ENCODE measurements at places on chromosomes 7 and 10.

DNA sequence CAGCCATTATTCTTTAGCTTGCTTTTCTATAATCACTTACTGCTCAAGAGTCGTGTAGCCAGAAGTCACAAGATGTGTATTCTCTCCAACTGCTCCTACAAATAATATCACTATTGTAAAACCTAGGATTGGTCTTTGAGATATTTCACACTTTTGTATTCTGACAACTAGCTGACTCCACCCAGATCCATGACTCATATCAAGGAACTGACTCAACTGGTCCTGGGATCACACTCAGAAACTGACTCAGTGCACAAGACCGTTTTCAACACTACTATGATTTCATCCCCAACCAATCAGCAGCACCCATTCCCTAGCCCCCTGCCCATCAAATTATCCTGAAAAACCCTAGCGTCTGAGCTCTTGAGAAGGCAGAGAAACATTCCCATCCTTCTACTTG, 56.5 kb upstream of the ORC5 start:
- no peak for DNase-seq

GRCh38 chr7:102415685-102416225, 17.6 kb upstream of the ORAI2 start:
- no peak for DNase-seq

DNA sequence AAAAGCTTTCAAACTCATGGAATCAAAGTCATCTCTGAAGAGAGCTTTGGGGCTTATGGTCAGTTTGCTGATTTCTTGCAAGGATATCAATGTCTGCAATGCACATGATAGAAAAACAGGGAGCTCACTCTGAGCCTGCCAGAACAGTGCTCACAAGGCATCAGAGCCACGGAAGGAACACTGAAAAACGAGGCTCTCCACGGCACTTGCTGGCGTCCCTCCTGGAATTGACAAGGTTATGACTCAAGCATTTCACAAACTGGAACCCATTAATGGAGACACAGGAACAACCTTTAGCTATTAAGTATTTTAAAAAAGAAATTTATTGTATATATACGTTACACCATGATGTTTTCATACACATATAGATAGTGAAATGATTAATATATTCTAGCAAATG, 266.3 kb downstream of the KCND2 start:
- no peak for DNase-seq

- DNase-seq: no peak
Observed at GRCh38 chr10:113704637-113705343, 25.1 kb downstream of the CASP7 start.

DNA sequence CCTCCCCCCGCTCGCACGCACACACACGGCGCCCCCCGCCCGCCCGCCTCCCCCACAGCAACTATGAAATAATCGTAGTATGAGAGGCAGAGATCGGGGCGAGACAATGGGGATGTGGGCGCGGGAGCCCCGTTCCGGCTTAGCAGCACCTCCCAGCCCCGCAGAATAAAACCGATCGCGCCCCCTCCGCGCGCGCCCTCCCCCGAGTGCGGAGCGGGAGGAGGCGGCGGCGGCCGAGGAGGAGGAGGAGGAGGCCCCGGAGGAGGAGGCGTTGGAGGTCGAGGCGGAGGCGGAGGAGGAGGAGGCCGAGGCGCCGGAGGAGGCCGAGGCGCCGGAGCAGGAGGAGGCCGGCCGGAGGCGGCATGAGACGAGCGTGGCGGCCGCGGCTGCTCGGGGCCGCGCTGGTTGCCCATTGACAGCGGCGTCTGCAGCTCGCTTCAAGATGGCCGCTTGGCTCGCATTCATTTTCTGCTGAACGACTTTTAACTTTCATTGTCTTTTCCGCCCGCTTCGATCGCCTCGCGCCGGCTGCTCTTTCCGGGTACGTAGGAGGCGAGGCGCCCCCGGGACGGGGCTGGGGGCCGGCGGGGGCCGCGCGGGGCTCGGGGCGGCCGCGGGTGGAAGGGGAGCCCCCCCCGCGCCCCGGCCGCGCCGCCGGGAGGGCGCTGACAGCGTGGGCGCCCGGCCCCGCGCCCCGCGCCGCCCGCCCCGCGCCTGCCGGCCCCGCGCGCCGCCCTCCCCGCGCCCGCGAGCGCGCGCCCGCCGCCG, 441 bp downstream of the BMI1 start:
- DNase-seq: no peak

GRCh38 chr10:131889755-131890154, 11.1 kb upstream of the PPP2R2D start:
- DNase-seq: no peak

DNA sequence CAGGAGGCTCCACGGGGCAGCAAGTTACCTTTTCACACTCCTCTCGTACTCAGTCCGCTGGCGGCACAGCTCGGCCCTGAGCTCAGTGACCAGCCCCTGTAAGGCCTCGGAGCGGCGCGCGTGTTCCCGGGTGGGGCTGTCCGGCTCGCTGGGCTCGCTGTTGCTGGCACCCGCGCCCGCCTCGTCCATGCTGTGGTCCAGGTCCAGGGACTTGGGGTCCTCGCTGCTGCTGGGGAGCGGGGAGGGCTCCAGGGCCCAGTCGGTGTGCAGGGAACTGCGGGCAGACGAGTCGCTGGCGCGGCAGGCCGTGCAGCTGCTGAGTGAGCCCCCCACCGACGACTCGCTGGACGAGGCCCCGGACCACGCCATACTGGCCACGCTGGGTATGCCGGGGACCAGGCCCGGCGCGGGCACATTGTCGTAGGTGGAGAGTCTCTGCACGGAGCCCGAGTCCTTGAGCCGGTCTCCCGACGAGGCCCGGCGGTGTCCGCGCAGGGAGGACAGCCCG, 143.8 kb downstream of the MAPK8 start:
- DNase-seq: peak; percentile 60

DNA sequence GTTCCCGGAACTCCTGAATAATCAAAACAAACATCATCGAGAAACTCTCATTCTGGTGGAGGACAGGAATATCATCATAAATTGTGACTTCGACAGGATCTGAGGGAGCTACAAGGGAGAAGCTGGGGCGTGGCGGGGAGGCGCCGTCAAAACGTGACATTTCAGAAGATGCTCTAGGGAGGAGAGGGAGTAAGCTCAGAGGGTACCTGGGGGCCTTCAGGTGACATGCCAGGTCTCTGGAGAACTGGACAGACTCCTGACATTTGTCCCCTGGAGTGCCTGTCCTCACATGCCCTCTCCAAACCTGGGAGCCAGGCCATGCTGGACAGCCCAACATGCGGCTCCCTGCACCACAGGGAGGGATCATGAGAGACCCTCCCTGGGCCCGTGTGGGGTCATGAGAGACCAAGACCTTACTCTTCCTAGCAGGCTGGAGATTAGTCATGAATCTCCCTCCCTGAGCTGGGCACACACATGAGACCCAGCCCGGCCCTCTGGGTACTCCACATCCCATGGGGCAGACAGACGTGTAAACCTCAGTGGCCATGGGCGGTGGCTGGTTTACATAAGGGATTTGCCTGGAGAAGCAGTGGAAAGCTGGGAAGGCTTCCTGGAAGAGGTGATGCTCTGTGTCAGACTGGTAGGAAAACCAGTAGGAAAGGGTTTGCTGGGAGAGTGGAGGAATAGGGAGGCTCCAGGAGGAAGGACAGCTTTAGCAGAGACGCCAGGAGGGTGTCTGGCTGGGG, 81.0 kb downstream of the MYL10 start:
- peak; percentile 58 for DNase-seq

DNA sequence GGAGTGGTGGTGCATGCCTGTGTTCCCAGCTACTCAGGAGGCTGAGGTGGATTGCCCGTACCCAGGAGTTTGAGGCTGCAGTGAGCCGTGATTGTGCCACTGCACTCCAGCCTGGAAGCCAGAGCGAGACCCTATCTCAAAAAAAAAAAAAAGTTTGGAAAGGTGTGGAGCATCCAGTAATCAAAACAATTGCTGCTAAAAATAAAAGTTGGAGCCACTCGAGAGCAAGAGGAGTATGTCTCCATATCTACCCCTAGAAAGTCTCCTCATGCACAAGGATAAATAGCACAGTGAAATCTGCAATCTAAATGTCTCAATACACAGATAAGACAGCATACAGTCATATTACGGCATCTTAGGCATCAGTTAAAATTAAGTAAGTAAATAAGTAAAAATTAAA, 81.5 kb upstream of the NEBL start:
- DNase-seq: no peak

- no peak for DNase-seq
Observed at GRCh38 chr7:6705959-6706665, 635 bp downstream of the ZNF12 start.

GRCh38 chr7:143458263-143458662, 15.0 kb downstream of the TAS2R60 start:
- DNase-seq: no peak

GRCh38 chr10:118832241-118832651, 77.5 kb upstream of the CACUL1 start:
- DNase-seq: no peak

DNA sequence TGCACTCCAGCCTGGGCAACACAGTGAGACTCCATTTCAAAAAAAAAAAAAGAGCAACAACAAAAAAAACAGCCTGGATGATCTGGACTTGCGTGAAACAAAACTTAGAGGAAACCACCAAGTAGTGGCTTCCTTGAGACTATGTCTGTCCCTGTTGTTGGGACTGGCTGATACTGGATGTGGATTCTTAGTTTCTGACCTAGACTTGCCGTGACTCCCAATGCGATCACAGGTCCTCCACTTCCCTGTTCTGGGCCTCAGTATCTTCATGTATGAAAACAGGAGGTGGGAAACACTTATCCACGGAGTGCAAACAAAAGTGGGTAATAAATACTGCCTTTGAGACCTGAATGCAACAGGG, 125.7 kb downstream of the PRPF18 start:
- DNase-seq: no peak

Data from left forelimb (tissue), 1 donor.